ENCODE measurements at places on chromosomes 16 and 17.

DNA sequence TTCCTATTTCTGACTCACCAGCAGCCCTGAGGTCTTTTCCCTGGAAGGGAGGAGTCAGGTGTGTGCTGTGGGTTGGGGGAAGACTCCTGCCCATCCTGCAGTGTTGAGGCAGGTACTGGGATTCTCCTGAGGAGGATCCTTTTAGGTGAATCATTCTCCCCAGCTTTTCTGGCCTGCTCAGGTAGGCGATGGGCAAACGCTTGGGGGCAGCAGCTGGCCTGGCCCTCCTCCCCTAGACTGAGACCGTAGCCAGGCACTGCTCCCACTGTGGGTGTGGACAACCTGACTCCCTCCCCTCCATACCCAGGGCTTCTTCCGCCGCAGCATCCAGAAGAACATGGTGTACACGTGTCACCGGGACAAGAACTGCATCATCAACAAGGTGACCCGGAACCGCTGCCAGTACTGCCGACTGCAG, 15.1 kb downstream of the GJD3 start:
- no peak for DNase-seq

GRCh38 chr17:29504711-29505110, 62.1 kb downstream of the ABHD15 start:
- no peak for DNase-seq

GRCh38 chr17:17675925-17676534, 5.2 kb upstream of the RAI1 start:
- no peak for DNase-seq

GRCh38 chr16:52741351-52741750, 194.4 kb upstream of the TOX3 start:
- no peak for DNase-seq

GRCh38 chr17:80750263-80750662, 205.6 kb downstream of the RPTOR start:
- DNase-seq: no peak

GRCh38 chr17:46194393-46195216, 1.4 kb upstream of the KANSL1 start:
- DNase-seq: no peak

- no peak for DNase-seq
These were observed 207.9 kb upstream of the HSBP1 start for GRCh38 chr16:83599789-83600462.

- no peak for DNase-seq
These were observed 12.9 kb upstream of the ODF4 start for GRCh38 chr17:8326511-8327302.

- no peak for DNase-seq
These were observed 81.4 kb downstream of the ABCC6 start for GRCh38 chr16:16141784-16142396.

GRCh38 chr17:47741793-47742145, 8.7 kb downstream of the TBX21 start:
- no peak for DNase-seq

- DNase-seq: no peak
These were observed 58.4 kb downstream of the EPN2 start for GRCh38 chr17:19295473-19296135.

DNA sequence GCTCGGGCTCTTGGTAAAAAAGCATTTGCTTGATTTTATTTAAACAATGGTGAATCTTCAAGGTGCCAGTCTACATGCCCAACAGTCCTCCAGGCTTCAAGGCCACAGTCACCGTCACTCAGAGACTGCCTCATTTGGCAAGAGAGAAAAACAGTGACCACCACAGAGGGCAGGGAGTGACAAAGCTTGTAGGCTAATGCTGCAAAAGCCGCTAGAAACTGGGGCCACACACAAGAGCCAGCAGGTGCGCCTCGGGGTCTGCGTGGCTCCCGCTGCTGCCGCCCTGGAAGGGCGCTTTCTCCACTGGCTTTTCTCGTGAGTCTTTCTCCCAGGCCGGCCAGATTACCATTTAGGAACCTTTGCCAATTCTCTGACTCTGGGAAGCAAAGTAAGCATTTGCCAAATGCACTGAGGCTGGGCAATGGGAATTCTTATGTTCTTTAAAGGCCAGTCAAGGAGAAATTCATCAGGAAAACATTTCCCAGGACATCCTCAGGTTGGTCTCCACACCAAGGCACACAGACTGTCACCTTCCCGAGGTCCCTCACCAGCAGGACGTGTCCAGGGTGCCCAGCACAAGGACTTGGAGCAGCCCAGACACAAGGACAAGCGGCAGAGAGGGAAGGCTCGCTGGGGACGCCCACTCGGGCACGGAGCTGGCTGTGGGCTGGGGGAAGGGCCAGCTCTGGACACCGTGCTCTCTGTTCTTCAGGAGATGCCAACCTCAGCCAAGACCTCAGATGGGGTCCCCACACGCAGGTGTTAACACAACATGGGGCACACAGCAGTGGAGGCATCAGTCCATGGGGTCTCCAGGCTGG, 12.5 kb upstream of the C16orf95 start:
- no peak for DNase-seq

DNA sequence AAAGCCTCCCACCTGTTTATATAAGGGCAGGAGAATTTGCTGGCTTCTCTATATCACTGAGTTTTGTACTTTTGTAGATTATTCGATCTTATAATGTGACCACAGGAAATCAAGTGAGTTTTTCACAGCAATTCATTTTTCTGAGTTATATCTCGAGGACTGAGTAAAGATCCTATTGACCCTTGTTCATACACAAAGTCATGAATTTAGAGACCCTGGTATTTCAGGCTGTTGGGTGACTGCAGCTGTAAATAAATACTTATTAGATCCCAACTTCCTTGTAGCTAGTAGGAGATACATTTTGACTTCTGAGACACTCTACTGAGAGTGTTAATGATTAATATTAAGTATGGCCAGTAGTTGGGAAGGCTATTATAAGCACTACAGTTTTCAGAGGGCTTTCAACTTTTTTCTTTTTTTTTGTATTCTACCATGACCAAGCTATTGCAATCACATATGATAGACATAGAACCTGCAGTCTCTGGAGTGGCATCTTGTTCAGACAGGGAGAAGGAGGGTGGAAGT, 3.2 kb upstream of the KRT20 start:
- DNase-seq: no peak

DNA sequence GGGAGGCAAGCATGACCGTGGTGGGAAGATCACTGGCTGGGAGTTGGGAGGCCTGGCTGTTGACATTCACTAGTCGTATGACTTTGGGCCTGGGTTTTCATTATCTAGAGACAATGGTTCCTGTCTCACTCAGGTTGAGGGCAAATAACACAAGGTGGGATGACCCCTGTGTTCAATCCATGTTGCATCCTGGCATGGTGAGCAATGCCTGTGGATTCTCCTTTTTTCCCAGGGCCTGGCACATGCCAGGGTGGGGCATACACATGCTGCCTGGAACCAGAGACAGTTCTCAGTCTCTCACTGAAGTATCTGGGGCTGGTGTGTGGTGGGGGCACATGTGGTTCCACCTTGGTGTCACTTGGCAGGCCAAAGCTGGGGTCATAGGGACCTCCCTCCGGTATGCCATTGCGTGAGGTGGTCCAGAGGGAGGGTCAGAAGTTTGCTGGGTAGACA, 5.4 kb downstream of the THRA start:
- DNase-seq: no peak

DNA sequence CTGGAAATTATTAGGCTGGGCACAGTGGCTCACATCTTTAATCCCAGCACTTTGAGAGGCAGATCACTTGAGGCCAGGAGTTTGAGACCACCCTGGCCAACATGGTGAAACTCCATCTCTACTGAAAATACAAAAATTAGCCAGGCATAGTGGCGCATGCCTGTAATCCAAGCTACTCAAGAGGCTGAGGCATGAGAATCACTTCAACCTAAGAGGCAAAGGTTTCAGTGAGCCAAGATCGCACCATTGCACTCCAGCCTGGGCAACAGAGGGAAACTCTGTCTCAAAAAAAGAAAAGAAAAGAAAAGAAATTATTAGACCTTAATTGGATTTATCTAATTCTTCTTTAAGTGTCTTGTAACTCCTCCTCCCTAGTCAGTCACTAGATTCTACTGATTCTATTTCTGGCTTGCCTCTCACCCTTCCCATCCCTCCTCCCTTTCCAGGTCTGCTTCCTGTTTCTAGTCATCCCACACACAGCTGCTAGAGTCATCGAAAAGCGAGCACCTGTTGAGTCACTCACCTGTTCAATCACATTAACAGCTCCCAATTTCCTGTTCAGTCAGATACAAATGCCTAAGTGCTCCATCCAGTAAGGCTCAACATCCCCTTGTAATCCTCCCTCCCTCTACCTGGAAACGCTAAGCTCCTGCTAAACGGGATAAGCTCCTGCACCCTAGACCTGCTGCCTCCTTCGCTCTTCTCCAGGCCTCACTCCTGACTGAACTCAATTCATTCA, 34.6 kb downstream of the ERN1 start:
- DNase-seq: no peak

GRCh38 chr17:50170662-50171370, 5.0 kb downstream of the SGCA start:
- peak; percentile 58 for DNase-seq

DNA sequence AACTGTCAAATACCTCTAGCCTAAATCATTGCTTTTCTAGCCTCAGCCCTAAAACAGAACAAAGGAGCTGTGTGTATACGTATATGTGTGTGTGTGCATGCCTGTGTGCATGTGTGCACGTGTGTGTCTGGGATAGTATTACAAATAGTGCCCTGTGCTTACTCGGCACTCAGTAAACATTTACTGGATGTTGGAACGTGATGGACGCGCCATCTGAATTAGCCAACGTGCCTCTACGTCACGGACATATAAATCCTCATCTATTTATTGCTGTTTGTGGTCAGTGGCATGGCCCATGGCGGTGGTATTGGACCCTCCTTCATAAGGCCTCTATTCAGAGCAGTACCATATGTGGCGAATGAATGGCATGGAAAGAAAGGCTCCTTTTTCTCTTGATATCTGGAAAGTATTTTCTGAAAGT, 37.5 kb downstream of the WWP2 start:
- DNase-seq: no peak

GRCh38 chr17:44968225-44969143, at the start of gene C1QL1:
TSS of gene C1QL1 (minus strand) at chr17:44968303. CDS start at chr17:44968048, 255 bp downstream.
- DNase-seq: peak; percentile 71

DNA sequence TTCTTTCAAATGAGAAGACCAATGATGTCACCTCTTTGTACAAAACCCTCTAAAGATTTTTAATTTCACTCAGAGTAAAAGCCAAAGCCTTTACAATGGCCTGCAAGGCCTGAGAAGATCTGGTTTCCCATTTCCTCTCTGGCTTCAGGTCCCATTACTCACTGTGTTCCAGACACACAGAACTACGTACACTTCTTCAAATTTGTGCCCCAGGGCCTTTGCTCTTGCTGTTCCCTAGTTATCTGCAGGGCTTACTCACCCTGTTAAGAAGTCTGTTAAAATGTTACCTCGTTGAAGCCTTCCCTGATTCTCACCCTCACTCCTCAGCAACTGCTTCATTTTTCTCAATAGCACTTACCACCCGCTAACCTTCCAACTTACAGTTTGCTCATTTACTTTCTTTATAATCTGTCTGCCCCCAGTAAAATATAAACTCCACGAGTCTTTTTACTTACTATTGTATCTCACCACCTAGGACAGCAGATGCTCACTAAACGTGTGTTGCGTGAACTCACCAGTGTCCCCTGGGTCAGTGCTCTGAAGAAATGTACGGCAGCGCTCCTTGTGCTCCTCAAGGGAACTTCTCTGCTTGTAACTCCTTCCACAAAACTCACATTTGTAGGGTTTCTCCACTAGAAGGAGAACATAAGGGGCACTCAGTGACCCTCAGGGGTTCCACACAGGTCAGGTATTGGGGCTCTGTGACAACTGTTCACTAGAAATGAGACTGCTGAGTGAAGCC, 50.2 kb downstream of the GRB7 start:
- DNase-seq: no peak

DNA sequence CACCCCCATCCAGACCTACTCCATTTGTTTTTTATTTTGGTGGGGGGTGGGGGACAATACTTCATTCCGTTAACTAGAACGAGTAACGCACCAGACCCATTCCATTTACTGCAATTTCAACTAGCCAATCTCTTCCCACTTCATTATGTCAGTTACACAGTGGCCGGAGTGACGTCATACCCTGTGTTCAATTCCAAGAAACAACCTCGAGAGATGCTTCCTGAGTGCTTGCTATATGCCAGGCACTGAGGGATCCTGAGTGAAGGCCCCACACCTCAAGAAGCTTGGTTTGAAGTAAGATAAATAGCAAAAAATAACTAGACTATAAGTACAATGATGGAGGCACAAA, 9.1 kb upstream of the SIAH1 start:
- DNase-seq: no peak

All from RCC 7860 (cell line).